Thoracic aorta (tissue), 2 donors: ENCODE measurements at places on chromosomes 6 and 20. TPM values are rescaled to one million over a fixed set of nuclear protein-coding genes. Genes with fewer than 3 reads are reported as not detected.

The FOXF2 gene
- not detected for total RNA-seq

GRCh38 chr6:115932481-115932880 lies 128.2 kb downstream of the FRK start:
- DNase-seq: no peak

DNA sequence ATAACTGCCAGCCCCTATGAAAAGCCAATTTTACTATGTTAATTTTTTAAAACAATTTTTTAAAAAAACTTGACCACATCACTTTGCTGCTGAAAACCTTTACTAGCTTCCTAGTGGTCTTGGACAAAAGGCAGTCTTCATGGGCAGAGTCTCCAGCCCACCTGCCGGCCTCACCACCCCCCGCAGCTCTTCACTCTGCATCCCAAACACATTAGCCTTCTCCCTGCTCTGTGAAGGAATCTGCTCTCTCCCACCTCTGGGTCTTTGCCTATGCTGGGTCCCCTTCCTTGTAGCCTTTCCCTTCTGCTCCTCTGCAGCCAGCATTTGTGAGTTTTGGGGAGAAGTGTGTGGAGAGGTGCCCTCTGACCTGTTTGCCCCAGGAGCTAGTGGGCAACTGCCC lies 170.7 kb upstream of the MLN start:
- no peak for DNase-seq

GRCh38 chr6:31125162-31125561 lies 4.9 kb upstream of the CDSN start:
- DNase-seq: no peak

The TPX2 gene
- 1.5 TPM for total RNA-seq

DNA sequence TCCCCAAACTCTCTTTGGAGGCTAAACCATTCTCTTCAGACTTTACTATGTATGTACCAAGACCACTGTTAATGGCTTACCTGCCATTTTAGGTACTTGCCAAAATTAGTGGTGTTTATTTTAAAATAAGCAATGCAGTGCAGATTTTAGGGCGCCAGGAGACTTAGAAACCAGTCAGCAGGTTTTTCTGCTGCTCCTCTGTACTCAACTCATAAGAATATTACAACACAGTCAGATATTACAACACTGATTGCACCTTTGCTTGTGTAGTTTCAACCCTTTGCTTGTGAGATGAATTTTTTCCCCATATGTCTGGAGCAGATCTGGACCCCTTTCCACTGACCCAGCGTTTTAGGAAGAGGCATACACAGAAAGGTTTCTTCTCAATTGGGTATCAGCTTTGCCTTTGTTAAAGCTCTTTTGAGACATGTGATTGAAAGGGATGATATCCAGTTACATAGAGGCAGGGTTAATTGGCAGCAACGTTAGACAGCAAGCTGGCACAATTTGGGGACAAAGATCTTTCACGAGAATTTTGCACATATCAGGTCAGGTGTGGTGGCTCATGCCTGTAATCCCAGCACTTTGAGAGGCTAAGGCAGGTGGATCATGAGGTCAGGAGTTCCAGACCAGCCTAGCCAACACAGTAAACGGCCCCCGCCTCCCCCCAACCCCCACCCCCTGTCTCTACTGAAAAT lies 6.2 kb downstream of the TTPAL start:
- no peak for DNase-seq

The SNAP25 gene
- 4.7 TPM for total RNA-seq

The RBL1 gene
- 17.1 TPM for total RNA-seq

The MCHR2 gene
- total RNA-seq: not detected

The WFDC5 gene
- not detected for total RNA-seq
